ENCODE measurements at places on chromosomes 6 and 20. TPM values are rescaled to one million over a fixed set of nuclear protein-coding genes. Genes with fewer than 3 reads are reported as not detected.

Gene PLEKHG1
- total RNA-seq = 8.9 TPM

Gene TAGAP
- 0.10 TPM for total RNA-seq

- no peak overlapping the region for H3K27ac ChIP-seq
- no peaks in the 10 kb centered on the region for H3K27me3 ChIP-seq
- DNase-seq = no peak
- H3K36me3 ChIP-seq = no peaks in the 10 kb centered on the region
- H3K4me1 ChIP-seq = no peaks in the 10 kb centered on the region
- H3K4me3 ChIP-seq = no peak overlapping the region
Measured at GRCh38 chr6:88945415-88946008, 17.9 kb downstream of the RNGTT start.

- no peak overlapping the region for H3K4me3 ChIP-seq
- peaks cover 24% of the 10 kb centered on the region for H3K4me1 ChIP-seq
- peak overlapping the region; percentile 66 for H3K27ac ChIP-seq
- H3K36me3 ChIP-seq = no peaks in the 10 kb centered on the region
Measured at GRCh38 chr6:7166410-7167293, 58.9 kb downstream of the RREB1 start.

GRCh38 chr6:141210901-141211300 lies 921.8 kb upstream of the GJE1 start:
- no peaks in the 10 kb centered on the region for H3K27me3 ChIP-seq
- H3K4me3 ChIP-seq = no peak overlapping the region
- no peaks in the 10 kb centered on the region for H3K36me3 ChIP-seq
- no peak overlapping the region for H3K27ac ChIP-seq

- peak; percentile 98 for DNase-seq
- H3K27ac ChIP-seq = peak overlapping the region; percentile 35
- H3K36me3 ChIP-seq = no peaks in the 10 kb centered on the region
- peaks cover under 1% of the 10 kb centered on the region for H3K27me3 ChIP-seq
- peaks cover 33% of the 10 kb centered on the region for H3K4me1 ChIP-seq
Measured at GRCh38 chr6:40962241-40962640, 76.8 kb downstream of the UNC5CL start.

- no peak for DNase-seq
- H3K4me3 ChIP-seq = no peak overlapping the region
- H3K27me3 ChIP-seq = peaks cover 4% of the 10 kb centered on the region
- H3K36me3 ChIP-seq = no peaks in the 10 kb centered on the region
Measured at GRCh38 chr6:169738204-169738975, 13.0 kb downstream of the DYNLT2 start.

DNA sequence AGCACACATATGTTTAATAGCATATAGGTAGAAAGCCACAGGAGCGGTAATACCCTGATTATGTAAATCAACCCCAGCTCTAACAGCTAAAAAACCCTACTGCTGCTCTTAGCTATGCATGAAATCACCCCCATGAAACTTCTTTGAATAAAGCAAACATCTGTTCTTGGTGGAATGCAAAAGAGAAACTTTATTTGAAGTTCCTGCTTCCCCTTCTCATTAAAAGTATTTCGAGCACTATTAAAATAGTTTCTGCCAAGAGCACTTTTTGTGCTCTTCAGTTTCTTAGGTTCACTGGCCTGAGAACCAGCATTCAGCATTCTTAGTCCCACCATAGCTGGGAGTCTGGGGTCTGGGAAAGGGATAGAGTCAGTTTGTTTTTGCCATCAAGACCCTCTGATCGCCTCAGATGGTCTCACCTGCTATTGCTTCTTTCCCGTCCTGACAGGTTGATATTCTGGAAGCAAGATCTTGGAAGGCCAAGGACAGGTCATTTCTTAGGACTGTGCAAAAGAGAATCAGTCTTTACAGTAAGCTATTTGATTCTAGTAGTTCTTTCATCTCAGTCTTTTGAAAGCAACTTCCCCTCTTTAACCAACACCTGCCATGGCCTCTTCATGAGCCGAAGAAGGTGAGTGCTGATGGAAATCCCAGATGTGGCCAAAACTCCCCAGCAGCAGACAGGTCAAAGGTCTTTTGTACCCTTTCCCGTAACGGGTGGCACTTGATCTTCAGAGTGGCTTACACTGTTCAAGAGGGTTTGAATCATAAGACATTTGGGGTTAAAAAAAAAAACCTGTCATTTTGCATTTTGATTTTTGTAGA lies 76.5 kb upstream of the TMEM170B start:
- H3K4me1 ChIP-seq = no peaks in the 10 kb centered on the region
- no peaks in the 10 kb centered on the region for H3K36me3 ChIP-seq
- no peak overlapping the region for H3K4me3 ChIP-seq
- no peak overlapping the region for H3K27ac ChIP-seq
- DNase-seq = no peak

- no peaks in the 10 kb centered on the region for H3K36me3 ChIP-seq
- H3K27ac ChIP-seq = peak overlapping the region; percentile 43
- H3K4me3 ChIP-seq = no peak overlapping the region
- H3K4me1 ChIP-seq = peaks cover 20% of the 10 kb centered on the region
- no peaks in the 10 kb centered on the region for H3K27me3 ChIP-seq
- peak; percentile 58 for DNase-seq
Measured at GRCh38 chr20:19828232-19828631, 70.2 kb downstream of the RIN2 start.

DNA sequence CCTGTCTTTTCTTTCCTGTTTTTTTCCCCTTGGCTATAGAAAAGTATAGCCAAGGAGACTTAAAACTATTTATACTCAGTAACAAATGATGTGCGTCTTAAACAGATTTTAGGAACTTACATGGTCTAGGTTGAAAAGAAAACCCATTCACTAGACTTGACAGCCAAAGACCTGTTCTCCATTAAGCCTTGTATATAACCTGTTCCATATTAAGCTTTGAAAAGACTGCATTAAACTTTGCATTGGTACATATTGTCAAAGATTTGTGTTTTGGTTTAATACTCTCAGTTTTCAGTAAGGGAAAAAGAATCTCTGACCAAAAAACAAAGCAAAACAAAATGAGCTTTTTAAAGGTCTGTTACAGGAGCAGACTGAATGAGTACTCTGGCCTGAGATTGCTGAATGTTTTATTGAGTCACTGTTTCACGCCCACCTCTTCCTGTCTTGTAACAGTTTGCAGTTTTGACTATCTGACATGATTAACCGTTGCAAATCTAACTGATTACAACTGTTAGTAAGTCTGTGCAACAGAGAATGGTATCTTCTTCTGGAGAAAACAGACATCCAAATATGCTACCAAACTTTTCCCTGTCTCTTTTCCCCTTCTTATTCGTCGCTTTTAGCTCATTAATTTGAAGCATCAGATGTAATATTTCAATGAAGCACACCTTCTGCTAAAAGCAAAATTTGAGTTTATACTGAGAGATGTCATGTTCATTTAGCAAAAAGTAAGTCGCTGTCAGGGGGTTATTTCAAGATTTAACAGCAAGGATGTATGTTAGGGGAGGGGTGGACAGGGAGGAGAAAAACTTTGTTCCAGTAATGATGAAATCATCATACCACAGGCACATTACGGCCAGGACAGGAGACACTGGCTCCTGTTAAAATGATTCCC lies 59.1 kb upstream of the SUPT3H start:
- peak overlapping the region; percentile 76 for H3K27ac ChIP-seq
- H3K36me3 ChIP-seq = peaks cover 23% of the 10 kb centered on the region
- no peaks in the 10 kb centered on the region for H3K27me3 ChIP-seq
- peak overlapping the region; percentile 11 for H3K4me3 ChIP-seq
- DNase-seq = peak; percentile 92

Gene LRRC73
- total RNA-seq = 0.31 TPM

DNA sequence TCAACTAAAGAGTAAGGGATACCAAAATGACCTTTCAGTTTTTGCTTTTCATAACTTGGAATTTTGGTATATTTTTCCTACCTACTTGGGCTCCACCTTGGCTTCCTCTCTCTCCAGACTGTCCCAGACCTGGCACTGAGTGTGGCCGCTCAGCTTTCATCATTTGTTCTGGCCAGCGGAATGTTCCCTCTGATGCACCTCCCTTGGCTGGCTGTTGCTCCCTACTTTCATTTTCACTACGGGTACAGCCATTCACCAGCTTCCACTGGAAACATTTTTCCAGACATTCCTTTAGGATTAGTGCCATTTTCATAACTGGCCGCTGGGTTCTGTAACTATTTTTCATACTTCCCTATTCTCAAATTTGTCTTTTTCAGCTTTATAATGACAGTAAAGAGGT lies 487.4 kb downstream of the TENT5A start:
- H3K36me3 ChIP-seq = no peaks in the 10 kb centered on the region
- no peak overlapping the region for H3K4me3 ChIP-seq
- no peak overlapping the region for H3K27ac ChIP-seq
- H3K27me3 ChIP-seq = no peaks in the 10 kb centered on the region

GRCh38 chr6:85594197-85594930 lies 706 bp upstream of the SNX14 start:
- no peaks in the 10 kb centered on the region for H3K27me3 ChIP-seq
- peaks cover 9% of the 10 kb centered on the region for H3K4me1 ChIP-seq
- H3K4me3 ChIP-seq = peak overlapping the region; percentile 77
- no peak for DNase-seq

- H3K4me3 ChIP-seq = no peak overlapping the region
- DNase-seq = no peak
- H3K27ac ChIP-seq = no peak overlapping the region
- H3K4me1 ChIP-seq = no peaks in the 10 kb centered on the region
- H3K27me3 ChIP-seq = no peaks in the 10 kb centered on the region
- no peaks in the 10 kb centered on the region for H3K36me3 ChIP-seq
Measured at GRCh38 chr20:23857962-23858595, 21.5 kb downstream of the CST5 start.

DNA sequence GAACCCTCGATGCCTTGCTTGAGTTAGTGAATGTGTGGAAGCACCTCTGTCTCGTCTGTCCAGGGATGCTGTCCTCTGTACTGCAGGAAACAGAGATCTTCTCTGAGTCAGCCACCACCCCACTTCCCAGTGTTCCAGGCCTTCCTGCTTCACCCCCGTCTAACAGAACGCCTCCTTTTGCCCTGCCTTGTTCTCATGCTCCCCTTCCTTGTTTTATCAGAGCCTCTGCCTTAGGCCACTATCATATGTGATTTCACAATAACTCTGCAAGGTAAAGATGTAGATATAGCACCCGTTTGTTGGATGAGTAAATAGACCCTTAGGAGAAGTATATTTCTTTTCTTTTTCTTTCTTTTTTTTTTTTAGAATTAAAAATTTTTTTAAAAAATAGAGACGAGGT lies 106.7 kb upstream of the CLDN20 start:
- peak overlapping the region; percentile 48 for H3K27ac ChIP-seq
- no peak for DNase-seq
- H3K27me3 ChIP-seq = no peaks in the 10 kb centered on the region
- no peak overlapping the region for H3K4me3 ChIP-seq
- peaks cover 28% of the 10 kb centered on the region for H3K4me1 ChIP-seq
- H3K36me3 ChIP-seq = no peaks in the 10 kb centered on the region

- H3K36me3 ChIP-seq = peaks cover 2% of the 10 kb centered on the region
- DNase-seq = no peak
- H3K4me3 ChIP-seq = no peak overlapping the region
- no peaks in the 10 kb centered on the region for H3K27me3 ChIP-seq
- no peaks in the 10 kb centered on the region for H3K4me1 ChIP-seq
Measured at GRCh38 chr6:31979238-31979898, 2.5 kb upstream of the C4A start.
